NCI-H446 (cell line): ENCODE measurements at places on chromosomes 2 and 18.

DNA sequence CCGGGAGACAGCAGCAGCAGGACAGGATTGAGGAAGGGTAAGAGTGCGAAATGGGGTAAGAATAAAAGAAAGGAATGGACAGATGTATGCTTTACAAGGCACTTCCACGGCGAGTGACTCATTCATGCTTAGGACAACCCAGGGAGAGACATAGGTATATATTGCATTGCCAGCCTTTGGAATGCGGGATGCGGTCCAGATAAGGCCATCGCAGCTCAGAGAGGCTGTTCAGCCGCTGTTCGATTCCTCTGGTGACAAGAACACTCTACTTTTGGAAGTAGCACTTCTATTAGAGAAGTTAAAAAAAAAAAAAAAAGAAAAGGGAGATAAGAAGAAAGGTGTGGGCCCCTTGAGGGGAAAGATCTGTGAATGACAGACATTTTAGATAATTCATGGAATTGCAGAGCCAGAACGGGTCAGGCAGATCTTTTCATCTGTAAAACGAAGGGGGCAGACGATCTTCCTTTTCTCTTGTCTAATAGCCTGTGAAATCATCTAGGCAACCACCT is 819 bp upstream of the NCOA1 start:
- DNase-seq = peak; percentile 4

- no peak for DNase-seq
These were observed 61.5 kb downstream of the INPP4A start for GRCh38 chr2:98505971-98506664.

- DNase-seq = no peak
These were observed 953 bp upstream of the HNRNPA3 start for GRCh38 chr2:177211576-177212105.

DNA sequence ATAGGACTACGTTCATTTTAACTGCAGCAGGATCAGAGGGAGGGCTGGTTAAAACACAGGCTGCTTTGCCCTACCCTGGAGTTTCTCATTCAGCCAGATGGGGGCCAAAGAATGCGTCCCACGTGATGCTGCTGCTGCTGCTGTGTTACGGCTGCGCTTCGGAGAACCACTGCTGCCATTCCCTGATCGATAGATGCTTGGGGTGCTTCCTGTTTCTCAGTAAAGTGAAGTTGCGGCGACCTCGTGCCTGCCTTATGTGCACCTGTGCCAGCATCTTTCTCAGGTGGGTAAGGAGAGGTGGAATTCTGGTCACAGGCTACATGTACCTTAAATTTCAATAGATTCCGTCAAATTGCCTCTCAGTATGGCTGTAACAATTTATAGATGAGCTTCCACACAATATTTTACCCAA is 24.7 kb upstream of the TOGARAM2 start:
- no peak for DNase-seq

DNA sequence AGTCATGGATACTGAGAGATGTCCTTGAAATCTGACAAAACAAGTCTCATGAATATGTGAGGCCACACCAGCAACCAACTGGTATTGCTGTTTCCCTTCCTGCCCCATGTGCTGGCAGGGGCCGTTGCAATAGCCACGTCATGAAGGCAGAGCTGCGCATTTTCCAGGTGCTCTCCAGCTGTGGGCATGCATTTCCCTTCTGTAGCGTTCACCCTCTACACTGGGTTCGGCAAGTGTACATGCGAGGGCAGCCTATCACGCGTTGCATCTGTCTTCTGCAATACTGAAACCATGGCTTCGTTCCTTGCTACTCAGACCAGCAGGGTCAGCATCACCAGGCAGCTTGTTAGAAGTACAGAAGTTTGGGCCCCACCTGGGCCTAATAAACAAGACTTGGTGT is 17.4 kb downstream of the ARL4C start:
- no peak for DNase-seq

DNA sequence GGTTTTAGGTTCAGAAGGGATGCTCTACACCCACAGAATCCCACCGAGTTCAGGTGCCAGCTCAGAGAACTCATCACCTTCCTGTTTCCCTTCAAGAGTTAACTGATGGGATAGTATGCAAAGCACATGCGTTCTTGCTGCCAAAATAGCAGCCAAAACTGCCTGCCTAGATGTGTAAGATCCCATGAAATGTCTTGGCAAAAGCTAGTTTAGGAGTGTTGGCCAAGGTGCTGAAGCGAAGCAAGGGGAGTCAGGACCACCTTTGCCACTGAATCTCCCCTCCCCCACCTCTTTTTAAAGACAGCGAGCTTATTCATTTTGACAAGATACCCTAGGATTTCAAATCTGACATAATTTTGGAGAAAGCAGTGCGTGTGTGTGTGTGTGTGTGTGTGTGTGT is 2.1 kb downstream of the DOCK10 start:
- no peak for DNase-seq

- DNase-seq = no peak
These were observed 1015.1 kb upstream of the PIK3C3 start for GRCh38 chr18:40939656-40940515.

- DNase-seq = no peak
These were observed 194.6 kb upstream of the MEIS1 start for GRCh38 chr2:66240286-66240685.

- DNase-seq = no peak
These were observed 279.8 kb downstream of the AFF3 start for GRCh38 chr2:99862566-99862965.

GRCh38 chr18:40917056-40917455 is 1038.0 kb upstream of the PIK3C3 start:
- no peak for DNase-seq

DNA sequence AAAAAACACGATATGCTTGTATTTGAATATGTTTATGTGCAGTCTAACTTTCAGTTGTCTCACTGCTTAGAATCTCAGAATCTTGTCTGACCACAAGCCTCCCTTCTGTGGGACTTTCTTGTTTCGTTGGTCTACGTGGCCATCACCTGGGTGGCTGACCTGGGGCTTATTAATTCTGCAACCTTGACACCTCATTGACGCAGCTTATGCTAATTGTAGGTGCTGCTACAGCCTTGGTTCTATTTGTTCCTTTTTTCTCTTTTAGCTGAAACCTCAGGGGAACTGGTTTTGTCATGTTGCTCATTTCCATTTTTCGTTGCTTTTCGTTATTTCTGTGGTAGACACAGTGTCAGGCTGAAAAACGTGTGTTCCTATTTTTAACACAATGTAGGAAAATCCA is 273.7 kb downstream of the SLC4A3 start:
- DNase-seq = no peak

GRCh38 chr2:217494557-217494956 is 508.2 kb downstream of the TNS1 start:
- DNase-seq = no peak

DNA sequence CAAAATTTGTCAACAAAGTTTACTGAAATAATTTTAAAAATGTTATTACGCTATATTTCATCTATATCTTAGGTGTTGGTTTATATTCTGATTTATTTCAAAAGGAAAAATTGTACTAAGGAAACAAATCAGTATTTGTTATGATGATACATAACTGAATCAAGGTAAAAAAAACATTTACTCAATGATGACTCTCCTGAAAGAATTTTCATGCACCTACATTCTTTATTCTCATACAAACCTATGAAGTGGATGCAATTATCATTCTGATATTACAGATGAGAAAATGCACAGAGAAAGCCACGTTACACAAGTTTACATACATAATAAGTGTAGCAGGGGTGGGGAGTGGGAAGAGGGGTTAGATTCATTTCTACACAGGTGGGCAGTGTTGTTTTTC is 422.4 kb downstream of the DSEL start:
- DNase-seq = no peak

DNA sequence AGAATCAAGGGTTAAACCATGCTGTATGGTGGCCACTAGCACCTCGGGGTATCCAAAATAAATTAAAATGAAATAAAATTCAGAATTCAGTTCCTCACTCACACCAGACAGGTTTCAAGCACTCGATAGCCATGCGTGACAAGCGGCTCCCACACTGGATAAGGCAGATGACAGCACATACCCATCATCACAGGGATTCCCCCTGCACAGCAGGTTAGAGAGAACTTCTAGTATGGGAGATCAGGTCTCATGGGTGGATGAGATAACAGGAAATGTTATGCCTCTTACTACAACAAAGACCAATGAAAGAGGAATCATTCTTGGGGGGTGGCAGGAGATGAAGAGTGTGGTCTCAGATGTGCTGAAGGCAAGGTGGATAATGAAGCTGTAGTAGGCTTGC is 121.9 kb upstream of the ACAA2 start:
- DNase-seq = no peak

DNA sequence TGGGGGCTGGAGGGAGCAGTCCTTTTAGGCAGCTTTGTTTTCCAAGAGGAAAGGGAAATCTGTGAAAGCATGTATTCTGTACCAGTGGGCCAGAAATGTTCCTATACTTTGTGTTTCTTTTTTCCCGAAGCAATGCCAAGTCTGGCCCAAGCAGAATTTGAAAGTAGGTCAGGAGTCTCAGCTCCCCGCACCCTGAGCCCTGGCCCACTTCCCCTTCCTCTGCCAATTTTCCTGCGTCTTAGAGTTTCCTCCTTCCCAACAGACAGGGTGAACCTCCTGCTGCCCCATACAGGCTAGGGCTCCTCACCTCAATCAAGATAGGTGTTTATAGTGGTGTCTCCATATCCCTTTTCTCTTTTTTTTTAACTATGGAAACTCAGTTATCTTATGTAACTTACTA is 65.3 kb downstream of the KCTD18 start:
- DNase-seq = no peak

- no peak for DNase-seq
These were observed 80.3 kb downstream of the CIB4 start for GRCh38 chr2:26560892-26561291.

- peak; percentile 80 for DNase-seq
These were observed 56.6 kb downstream of the CLHC1 start for GRCh38 chr2:55175254-55176093.

- DNase-seq = no peak
These were observed 61.6 kb upstream of the KLHL29 start for GRCh38 chr2:23323198-23323916.

DNA sequence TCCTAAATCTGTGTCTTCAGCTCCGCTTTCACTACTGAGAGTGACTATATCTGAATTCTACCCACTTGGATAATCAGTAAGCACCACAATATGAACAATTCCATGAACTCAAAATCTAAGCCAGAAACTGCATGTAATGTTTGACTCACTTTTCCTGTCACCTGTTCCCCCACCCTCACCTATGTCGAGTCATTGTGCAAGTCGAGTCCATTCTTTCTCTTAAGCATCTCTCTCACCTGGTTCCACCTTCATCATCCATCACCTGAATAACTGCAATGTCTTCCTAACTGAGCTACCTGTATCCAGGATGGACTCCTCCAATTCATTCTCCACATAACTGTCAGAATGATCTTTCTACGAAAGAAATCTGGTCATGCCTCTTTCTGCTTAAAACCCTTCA is 58.2 kb downstream of the PPP1R1C start:
- DNase-seq = no peak

DNA sequence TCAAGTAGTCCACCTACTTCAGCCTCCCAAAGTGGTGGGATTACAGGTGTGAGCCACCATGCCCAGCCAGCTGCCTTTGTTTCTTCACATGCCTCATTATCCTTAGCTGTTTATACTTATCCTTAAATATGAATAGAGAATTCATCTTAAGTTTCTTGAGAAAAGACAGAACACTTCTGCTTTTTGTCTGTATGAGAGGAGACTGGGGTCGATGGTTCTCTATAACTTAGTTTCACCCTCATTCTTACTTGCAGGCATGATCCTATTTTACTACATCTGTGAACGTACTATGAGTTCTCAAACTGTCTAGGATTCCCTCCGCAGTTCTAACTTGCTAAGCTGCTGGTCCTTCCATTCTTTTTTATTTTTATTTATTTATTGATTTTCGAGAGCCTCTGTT is 20.4 kb downstream of the PPM1B start:
- DNase-seq = no peak

- DNase-seq = no peak
These were observed 187.9 kb upstream of the ZEB2 start for GRCh38 chr2:144707736-144708326.

DNA sequence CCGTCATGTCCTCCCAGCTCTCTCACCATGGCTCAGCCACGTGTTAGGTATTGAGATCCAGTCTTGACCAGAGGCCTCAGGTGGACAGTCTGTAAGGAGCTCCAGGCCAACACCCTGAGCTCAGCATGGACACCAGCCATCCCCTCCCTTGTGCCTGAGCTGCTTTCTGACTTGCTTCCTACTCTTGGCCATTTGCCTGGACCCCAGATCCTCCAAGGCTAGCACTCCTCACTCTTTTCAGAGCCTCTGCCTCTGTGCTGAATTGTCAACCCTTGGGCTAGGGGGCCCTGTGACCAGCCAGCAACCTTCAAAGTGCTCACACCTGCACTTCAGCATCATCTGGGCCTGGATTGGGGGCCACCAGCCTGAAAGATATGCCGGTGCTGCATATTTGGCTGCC is 46.6 kb downstream of the PAX8 start:
- DNase-seq = no peak

- DNase-seq = no peak
These were observed 173.2 kb downstream of the MYCN start for GRCh38 chr2:16113568-16113967.

GRCh38 chr18:6021306-6022073 is 126.2 kb upstream of the TMEM200C start:
- no peak for DNase-seq

- DNase-seq = no peak
These were observed 1345.8 kb upstream of the LRRTM1 start for GRCh38 chr2:81650048-81650971.

DNA sequence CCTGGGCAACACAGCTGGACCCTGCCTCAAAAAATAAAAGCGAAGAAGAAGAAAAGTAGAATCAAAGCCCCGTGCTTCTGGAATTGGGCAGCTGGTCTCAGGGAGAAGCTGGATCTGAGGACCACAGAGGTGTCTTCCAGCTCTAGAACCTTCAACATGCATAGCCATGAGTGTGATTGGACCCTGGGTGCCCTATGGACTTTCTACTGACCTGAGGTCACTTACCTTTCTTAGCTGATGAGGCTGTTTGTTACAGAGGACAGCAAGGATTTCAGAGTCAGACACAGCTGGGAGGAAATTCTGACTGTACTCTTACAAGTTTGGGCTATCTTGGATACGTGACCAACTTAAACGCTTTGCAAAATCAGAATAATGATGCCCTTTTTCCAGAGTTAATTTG is 82.4 kb upstream of the GATA6 start:
- DNase-seq = no peak

DNA sequence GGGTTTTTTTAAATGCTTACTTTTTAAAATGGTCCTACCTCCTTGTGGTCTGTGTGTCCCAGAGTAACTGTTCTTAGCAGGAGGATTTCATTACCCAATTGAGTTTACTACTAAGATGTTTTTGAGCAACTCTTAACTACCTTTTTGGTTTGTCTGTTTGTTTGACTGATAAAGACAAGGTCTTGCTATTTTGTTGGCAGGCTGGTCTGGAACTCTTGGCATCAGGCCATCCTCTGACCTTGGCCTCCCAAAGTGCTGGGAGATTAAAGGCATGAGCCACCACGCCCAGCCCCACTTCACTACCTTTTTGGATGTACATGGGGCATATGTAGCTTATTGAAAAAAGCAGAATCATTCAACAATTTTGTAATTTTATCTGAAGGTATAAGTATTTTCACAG is 14.9 kb downstream of the MRPS9 start:
- DNase-seq = no peak
